Breast epithelium (tissue), 4 donors: ENCODE measurements at places on chromosomes 16 and 17. TPM values are rescaled to one million over a fixed set of nuclear protein-coding genes. Genes with fewer than 3 reads are reported as not detected.

The MSI2 gene
- 89.1 TPM for total RNA-seq

GRCh38 chr16:81445966-81446906 lies 1.6 kb downstream of the CMIP start:
- DNase-seq = peak; percentile 67

- no peak for DNase-seq
These were observed 69.8 kb downstream of the RAB11FIP4 start for GRCh38 chr17:31461227-31461810.

The CYBA gene
- 180 TPM for total RNA-seq

- DNase-seq = no peak
These were observed 143.1 kb upstream of the CACNG5 start for GRCh38 chr17:66691644-66692420.
